Activated effector memory CD4-positive, alpha-beta T cell treated with Interleukin-2 at 50 U/mL for 16 hours (primary cell): ENCODE measurements at places on chromosomes 6 and 20.

DNA sequence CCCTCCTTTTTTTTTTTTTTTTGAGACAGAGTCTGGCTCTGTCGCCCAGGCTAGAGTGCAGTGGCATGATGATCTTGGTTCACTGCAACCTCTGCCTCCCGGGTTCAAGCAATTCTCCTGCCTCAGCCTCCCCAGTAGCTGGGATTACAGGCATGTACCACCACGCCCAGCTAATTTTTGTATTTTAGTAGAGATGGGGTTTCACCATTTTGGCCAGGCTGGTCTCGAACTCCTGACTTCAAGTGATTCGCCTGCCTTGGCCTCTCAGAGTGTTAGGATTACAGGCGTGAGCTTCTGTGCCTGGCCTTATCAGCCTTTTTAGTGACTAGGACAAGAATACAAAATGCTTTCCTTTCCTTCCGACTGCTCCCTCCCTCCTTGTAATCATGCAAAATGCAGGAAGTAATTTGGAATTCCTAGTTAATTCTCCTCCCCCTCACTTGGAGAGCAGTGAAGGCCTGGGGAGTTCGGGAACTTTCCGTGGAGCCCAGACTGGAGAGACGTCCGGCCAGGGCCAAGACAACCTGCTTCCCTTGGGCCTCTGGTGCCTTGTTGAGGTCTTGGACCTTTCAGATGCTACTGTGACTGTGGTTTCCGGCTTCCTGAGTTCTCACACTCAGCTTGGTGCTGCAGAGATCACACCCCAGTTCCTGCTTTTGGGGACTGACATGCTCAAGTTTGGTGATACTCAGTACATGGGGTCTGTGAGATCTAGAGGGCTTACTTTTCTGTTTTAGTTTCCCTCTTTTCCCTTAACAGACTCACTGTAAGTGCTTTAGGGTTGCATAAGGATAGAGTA lies 3.9 kb upstream of the PHF20 start:
- DNase-seq, result peak; percentile 59

- DNase-seq, result no peak
These were observed 65.2 kb upstream of the ANKEF1 start for GRCh38 chr20:9969626-9970025.

- no peak for DNase-seq
These were observed 3.7 kb downstream of the AK9 start for GRCh38 chr6:109687271-109687761.

DNA sequence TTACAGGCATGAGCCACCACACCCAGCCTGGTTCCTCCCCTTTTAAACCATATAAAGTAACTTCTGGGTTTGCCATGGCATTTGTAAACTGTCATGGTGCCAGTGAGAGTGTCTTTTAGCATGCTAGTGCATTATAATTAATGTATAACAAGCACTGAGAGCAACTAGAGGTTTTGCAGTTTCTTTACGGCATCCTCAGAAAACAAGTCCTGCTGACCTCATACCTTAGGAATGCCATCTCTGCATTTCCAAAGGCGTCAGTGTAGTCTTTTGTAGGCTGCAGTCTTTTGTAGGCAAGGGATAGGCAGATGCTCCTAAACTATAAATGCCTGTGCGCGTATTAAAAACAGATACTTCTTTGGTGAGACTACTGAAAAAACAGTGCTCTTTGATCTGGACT lies 75.0 kb upstream of the EZR start:
- DNase-seq, result no peak

DNA sequence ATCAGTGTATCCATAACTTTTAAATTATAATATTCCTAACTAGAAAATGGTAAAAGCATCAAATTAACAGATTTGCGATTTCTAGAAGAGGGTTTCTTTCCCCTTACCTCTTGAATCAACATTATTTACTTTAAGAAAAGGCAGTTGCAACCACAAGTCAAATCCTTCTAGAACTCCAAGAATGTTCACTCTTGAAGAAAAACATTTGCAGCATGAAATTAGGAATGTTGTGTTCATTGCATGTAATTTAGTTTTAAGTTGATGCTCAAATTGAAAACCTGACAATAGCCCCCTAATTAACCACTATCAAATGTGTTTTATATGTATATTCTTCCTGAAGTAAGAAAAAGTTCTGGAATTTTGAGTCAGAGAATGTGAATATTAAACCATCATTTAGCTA lies 2.3 kb upstream of the REV3L start:
- DNase-seq, result no peak

GRCh38 chr6:110710115-110710514 lies 105.2 kb downstream of the CDK19 start:
- DNase-seq, result no peak

GRCh38 chr6:454148-454991 lies 62.8 kb downstream of the IRF4 start:
- no peak for DNase-seq

- DNase-seq, result no peak
These were observed 386.9 kb downstream of the CDH4 start for GRCh38 chr20:61638802-61639585.

GRCh38 chr6:93300661-93301060 lies 118.7 kb downstream of the EPHA7 start:
- no peak for DNase-seq

DNA sequence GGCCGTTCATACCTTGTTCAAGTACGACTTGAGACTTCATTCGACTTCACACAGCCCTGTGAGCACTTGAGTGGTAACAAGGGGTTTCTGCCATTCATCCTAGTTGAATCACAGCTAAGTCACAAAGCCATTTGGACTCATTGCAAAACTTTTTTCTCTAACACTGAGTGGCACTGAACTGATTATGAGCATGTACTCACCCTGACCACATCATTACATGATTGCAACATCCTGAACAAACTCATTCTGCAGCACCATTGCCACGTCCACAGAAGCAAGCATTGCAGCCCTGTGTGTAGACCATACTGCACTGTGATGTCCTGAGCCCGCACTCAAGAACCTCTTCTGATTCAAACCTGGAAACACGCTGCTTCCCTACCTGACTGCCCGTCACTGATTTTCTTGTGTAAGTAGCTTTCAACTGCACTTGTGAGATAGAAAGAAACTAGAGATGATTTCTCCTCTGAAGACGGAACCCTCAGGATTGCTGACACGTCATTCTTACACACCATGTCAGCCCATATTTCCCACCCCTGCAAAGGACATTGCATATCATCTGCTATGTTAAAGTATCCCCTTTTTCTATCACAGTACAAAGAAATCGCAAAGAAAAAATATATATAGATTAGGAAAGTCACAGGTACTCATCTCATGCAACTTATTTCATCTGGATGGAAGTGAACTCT lies 81.6 kb downstream of the C6orf118 start:
- no peak for DNase-seq
